ENCODE measurements at places on chromosomes 2 and 18.

GRCh38 chr2:65344689-65345088 is 87.7 kb downstream of the SPRED2 start:
- no peak for DNase-seq

DNA sequence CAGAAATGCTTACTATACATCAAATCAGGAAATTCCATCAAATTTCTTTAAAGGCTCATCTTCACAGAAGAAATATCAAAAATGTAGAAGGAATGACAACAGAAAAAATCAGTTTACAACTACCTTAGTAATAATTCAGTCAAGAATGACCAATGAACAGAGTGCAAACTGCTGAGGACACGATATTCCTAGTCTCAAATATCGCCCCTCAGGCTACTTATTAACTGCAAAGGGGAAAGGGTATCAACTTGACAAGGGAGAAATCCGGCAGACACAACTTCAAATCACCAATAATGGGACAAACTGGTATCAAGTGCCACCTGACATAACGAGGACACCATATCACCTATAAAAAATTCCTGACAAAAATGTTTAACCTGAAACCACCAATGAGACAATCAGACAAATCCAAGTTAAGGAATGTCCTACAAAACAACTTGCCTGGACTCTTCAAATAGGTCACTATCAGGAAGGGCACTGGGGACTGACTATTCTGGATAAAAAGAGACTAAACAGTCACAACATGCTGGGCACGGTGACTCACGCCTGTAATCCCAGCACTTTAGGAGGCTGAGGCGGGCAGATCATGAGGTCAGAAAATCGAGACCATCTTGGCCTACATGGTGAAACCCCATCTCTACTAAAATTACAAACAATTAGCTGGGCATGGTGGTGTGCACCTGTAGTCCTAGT is 12.8 kb downstream of the COX7A2L start:
- DNase-seq = no peak

- DNase-seq = no peak
Observed at GRCh38 chr2:226396541-226396940, 403.1 kb downstream of the IRS1 start.

GRCh38 chr2:12510070-12510469 is 206.7 kb upstream of the TRIB2 start:
- no peak for DNase-seq
